OCI-LY7 (cell line): ENCODE measurements at places on chromosomes 11 and 22. TPM values are rescaled to one million over a fixed set of nuclear protein-coding genes. Genes with fewer than 3 reads are reported as not detected.

The GAL3ST3 gene
- total RNA-seq: not detected in 2 replicates

The RFPL2 gene
- total RNA-seq: not detected in 2 replicates

The CHRM1 gene
- total RNA-seq: not detected in 2 replicates

The MMP12 gene
- total RNA-seq: not detected in 2 replicates

DNA sequence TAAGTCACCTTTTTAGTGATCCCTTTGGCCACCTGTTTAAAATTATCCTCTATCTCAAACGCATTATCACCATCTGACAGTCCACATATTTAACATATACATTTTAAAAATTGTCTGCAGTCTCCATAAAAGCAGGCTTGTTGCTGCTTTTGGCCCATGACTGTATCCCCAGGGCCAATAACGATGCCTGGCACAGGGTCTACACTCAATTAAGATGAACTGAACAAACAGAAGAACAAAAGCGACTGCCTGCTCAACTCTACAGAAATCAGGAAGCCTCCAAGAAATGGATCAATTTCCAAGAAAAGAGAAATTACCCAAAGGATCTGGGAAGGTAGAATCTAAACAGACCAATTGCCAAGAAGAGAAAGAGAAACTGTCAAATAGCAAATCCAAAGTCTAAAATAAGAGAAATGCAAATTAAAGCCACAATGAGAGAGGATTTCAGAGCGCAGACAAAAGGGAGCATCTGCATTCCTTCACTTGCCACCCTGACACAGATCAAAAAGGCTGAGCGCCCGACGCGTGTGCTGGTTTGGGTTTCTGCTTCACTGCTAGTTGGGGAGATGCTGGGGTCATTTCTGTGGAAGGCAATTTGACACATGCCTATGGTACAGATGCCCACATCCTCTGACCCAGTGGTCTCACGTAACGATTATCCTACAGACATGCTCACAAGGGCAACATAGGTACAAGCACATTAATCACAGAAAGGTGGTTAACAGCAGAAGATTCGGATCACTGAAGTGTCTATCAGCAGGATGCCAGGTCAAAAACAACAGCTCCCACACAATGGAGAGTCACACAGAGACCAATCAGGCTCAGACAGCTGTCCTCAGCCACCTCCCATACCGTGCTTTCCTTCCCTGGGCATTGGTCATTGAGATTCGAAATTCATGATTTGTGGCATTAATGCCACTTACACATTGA lies 55.9 kb downstream of the SHISAL1 start:
- no peak for DNase-seq

GRCh38 chr11:92240916-92241315 lies 16.3 kb downstream of the FAT3 start:
- no peak for DNase-seq

GRCh38 chr22:46076651-46077339 lies 73.5 kb upstream of the PPARA start:
- DNase-seq: no peak

DNA sequence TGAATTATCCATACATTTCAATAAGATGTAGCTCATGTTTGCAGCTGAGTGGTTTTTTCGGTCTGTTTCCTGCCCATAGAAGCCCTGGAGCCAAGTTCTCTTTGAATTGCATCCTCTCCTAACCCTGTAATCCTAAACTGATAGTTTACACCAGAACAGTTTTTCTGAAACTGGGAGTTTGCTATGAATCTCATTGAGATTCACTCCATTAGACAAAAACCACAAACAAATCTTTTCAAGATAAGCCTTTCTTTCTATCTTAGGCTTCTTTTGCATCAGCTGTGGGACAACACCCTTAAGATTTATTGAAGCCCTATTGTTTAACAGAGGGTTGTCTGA lies 324.8 kb downstream of the DYNC2H1 start:
- DNase-seq: no peak

- DNase-seq: no peak
Observed at GRCh38 chr22:30694640-30695350, at the start of gene OSBP2. OSBP2 (plus strand) TSS chr22:30694874; CDS start chr22:30694910, 36 bp downstream.

DNA sequence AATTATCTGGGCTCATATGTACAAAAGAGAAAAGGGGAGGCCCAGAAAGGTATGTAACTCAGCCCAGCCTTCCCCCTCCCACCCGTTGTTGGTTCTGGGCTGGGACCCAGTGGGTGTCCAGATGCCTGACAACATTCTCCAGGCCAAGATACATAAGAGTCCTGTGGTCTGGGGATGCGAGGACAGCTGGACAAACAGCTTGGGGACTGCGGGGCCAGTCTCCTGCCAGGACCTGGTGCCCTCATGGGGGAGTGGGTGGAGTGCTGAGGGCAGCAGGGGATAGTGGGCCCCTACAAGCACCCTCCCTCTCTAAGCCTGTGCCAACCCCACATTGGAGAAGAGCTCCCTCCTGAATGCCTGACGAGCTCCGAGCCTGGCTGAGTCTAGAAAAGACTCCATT lies 3.5 kb upstream of the SLC22A6 start:
- no peak for DNase-seq

DNA sequence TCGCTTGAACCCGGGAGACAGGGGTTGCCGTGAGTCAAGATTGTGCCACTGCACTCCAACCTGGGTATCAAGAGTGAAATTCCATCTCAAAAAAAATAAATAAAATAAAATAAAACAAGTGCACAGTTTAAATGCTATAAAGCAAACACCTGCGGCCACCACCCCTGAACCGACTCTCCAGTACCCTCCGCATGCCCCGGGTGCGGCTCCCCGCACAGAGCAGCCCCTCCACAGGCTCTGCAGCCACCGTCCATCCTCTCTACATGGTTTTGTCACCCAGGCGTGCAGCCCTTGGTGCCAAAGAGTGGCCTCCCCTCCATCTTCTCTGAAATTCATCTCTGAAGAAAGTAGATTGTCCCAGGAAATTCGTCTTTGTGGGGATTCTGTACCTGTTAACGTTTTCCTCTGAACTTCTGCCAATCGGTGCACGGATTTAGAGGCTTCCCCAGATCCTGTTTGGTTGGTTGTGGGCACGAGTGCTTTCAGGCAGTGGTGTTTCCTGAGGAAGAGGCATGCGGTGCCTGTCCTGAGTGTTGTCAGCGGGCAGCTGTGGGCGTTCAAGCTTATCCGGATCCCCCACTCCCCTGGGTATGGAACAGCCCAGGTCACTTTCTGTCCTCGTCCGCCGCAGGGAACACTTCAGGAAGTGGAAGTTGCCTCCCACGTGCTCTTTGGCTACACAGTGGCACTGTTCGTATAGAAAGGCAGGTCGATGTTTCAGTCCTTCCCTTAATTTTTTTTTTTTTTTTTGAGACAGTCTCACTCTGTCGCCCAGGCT lies 4.1 kb downstream of the MIOX start:
- peak; percentile 35 for DNase-seq

DNA sequence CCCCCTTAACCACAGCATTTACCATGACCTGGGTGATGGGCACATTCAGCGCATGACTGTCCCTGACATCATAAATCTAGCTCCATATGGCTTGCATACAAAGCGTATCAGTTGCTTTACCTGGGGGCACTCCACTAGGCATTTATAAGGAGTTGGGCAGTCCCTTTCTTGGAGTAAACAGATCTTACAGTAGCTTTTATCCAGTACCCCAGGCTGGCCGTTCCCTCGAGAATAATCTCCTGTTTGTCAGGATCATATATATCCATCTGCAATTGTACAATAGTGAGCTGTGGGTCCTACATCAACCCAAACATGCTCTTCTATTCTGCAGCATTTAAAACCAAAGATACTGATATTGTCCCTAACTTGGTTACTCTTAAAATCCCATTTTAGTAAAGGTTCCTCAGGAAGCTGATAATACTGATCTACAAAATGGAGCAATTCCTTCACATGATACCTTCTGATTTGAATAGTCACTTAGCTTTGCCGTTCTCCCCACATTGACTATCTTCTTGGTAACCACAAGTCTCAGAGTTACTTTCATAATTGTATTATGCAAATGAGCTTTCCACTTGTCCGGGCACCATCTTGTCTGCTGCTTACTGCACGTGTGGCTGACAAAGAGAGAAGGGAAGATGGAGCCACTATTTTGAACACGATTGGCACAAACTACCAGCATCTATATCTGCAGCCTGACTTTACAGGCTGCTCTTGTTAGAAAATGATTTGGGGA lies 205.0 kb downstream of the CWF19L2 start:
- DNase-seq: no peak
